ENCODE measurements at places on chromosomes 16 and 17.

DNA sequence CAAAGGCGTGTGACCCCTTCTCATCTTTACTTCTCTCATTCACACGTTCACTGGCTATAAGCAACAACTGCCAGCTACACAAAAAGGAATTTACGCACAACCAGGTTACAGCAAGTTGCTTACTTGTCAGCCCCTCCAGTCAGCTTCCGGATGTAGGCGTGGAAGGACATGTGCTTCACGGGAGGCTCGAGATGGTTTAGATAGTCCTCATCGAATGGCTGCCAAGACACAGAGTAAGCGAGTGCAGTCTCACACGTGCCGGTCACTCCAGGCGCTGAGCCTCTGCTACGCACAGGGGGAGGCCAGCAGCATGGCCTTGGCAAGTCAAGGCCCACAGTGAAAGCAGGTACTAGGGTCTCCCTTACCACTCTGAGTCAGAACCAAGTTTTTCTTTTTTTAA is 28.3 kb downstream of the NPLOC4 start:
- no peak for DNase-seq

- DNase-seq: no peak
Observed at GRCh38 chr16:48487287-48487686, 102.1 kb upstream of the SIAH1 start.

GRCh38 chr16:88864521-88864920 is 1.9 kb downstream of the PABPN1L start:
- no peak for DNase-seq

DNA sequence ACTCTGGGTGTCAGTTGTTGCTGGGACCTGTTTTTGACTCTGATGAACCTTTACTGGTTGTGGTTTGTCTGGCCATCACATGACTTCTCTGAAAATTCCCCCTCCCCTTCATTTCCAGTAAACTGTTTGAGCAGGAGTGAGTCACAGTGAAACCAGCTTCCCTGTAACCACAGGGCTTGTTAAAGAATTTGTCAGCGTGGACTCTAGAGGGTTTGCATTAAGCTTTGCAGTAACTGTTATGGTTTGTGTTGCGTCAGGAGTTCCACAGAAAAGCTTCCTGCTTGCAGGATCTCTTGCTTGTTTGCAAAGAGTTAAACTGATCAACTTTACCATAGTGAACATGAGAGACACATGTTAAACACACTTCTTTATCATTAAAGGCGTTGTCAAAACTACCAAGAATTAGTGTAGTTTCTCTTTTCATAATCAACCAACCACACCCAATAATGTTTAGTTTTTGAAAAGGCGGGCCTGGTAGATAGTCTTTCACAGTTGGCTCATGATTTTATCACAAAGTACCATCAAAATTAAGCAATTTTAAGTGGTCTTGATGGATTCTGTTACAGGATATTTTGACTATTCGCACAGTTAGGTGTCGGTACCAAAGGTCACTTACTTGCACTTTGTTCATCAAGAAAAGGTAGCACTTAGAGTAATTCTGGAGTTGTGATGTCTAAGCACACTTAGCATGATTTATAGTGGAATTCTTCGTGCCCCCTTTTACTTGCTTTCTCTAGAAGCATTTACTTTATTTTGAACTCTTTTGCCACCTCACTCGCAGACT is 79.3 kb downstream of the VMP1 start:
- peak; percentile 73 for DNase-seq

DNA sequence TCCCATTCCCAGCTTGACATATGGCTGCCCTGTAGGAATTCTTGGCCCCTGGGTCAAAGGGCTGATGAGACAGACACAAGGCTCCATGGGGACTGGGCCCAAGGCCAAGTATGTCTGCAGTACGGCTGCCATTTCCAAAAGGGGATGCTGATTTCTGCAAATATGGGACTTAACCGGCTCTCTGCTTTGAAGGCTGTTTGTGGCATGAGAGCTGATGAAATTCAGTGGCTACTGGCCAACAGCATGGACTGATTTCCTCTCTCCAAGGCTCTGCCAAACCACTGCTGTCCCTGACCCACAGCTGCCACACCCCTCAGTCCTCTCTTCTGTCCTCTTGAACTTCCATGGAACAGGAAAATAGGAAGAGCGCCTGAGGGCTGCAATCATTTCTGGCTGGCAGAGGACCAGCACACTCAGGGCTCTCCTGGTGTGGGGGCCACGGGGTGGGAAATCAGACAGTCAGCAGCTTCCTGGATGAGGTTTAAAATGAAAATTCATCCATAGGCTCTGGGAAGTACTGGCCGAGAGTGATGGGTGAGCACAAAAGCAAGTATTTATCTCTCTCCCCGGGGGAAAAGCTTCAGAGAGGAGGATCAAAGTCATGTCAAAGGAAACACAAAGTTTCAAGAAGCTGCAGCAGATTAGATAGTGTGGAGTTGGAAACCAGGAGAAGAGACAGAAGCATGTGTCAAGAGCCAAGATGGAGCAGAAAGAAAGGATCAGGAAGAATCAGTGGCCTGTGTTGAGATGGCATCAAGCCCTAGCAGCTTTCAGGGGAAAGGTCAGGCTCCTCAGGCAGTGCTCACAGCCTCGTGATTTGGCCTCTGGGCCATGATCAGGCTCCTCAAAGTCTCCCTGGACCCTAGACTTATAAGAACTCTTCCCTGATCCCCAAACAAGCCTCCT is 64.1 kb upstream of the SREBF1 start:
- no peak for DNase-seq

GRCh38 chr16:87066133-87067002 is 250.8 kb downstream of the C16orf95 start:
- no peak for DNase-seq

- DNase-seq: no peak
Observed at GRCh38 chr16:9177861-9178260, 86.4 kb downstream of the HAPSTR1 start.

DNA sequence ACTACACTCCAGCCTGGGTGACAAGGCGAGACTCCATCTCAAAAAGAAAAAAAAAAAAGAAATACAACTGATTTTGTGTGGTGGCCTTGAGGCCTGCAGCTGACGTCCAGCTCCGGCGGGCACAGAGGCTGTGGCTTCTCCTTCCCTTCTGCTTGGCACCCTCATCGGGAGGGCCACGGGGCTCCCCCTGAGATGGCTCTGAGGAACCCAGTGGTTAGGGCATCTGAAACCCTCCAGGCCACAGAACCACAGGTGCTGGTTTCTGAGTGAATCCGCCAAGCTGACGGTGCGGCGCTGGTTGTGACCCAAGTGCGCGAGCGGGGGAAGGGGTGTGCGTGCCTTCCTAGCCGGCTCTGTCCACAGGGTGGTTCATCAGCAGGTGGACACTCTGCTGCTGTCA is 63.4 kb downstream of the LMF1 start:
- no peak for DNase-seq

- DNase-seq: no peak
Observed at GRCh38 chr17:80389011-80389995, 25.7 kb upstream of the ENDOV start.
